ENCODE measurements at places on chromosomes 11 and 22.

- DNase-seq = no peak
Measured at GRCh38 chr22:46747646-46748045, 9.6 kb upstream of the CERK start.

DNA sequence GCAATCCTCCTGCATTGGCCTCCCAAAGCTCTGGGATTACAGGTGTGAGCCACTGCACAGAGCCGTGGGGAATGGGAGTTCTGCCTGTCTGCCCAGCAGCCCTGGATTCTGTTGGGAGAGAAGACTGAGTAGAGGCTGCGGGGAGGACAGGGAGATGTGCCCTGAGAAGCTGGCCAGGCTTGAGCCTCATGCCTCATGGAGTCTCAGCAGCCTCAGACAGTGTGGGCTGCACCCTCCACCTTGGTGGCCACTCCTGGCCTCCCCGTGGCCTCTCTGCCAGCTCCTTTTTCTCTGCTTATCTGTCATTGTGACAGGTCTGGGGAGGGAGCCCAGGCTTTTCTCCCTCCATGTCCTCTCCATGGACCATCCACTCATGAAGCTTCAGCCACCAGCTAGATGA lies 43.2 kb downstream of the DKK3 start:
- no peak for DNase-seq

DNA sequence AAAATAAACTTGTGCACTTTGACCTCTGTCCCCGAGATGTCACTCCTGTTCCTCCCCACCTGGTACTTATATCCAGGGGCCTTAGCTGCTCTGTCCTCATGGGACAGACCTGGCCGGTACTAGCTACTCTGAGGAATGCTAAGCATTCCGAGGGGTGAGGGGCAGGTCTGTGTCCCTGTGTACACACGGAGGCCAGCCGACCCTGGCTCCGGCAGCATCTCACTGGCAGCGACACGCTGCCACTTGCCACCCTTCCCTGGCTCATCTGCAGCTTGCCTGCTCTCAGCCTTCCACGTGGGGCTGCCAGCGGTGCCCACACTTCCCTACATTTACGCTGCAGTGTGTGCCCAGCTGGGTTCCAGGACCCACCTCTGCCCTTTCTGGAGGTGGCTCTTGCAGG lies 21.6 kb upstream of the TEF start:
- no peak for DNase-seq

GRCh38 chr11:134662629-134663360 lies 250.8 kb upstream of the B3GAT1 start:
- DNase-seq = no peak

DNA sequence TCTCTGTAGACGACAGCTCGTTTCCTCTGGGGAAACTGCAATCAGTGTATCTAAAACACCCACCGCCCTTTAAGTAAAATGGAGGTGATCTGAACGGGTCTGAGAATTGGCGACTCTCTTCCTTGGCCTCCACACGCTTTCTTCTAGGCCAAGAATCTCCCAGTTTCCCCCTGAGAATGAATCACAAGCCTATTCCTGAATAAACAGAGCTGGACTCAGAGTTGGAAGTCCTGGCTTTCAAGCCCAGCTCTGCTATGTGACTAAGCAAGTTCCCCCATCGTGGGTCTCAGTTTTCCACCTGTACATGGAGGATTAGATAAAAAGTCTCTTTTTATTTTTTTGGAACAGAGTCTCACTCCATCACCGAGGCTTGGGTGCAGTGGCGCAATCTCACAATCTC lies 200.4 kb downstream of the MN1 start:
- DNase-seq = no peak

- no peak for DNase-seq
Measured at GRCh38 chr11:92357344-92357743, 132.7 kb downstream of the FAT3 start.
